ENCODE measurements at places on chromosomes 4 and X.

- DNase-seq = no peak
Measured at GRCh38 chr4:186760576-186760975, 36.9 kb upstream of the FAT1 start.

GRCh38 chrX:23752740-23753415 is 9.8 kb upstream of the ACOT9 start:
- DNase-seq = no peak

DNA sequence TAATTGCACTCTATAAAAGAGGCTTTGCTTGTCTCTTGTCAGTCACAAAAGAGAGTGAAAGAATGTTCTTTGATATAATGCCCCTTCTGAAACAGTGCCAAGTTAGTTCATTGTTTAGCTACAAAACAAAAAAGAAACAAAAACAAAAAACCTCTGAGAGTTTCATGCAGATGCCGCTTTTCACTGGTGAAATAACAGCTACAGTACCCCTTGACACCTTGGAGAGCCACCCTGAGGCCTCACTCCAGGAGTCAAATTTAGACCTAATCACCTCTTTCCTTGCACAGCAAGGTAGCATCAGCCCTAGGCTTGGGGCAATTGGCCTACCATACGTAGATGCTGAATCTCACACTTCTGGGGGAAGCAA is 185.2 kb downstream of the UNC5C start:
- DNase-seq = no peak

- no peak for DNase-seq
Measured at GRCh38 chr4:56240554-56241174, 146.6 kb downstream of the AASDH start.

DNA sequence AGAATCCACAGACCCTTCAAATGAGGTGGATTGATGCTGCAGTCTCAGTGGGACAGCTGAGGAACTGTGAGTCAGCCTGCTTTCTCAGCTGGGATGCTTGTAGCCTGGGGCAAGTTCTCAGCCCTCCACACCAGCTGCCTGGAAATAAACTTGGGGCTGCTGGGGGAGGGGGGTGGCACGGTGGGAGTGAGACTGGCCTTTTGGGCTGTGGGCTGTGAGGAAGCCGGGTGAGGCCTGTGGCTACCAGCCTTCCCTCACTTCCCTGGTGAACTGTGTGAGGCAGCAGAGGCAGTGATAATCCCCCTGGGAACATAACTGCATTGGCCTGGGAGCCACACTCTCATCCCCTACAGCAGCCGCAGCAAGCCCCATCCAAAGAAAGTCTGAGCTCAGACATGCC is 114.5 kb upstream of the GUCY1A1 start:
- no peak for DNase-seq

DNA sequence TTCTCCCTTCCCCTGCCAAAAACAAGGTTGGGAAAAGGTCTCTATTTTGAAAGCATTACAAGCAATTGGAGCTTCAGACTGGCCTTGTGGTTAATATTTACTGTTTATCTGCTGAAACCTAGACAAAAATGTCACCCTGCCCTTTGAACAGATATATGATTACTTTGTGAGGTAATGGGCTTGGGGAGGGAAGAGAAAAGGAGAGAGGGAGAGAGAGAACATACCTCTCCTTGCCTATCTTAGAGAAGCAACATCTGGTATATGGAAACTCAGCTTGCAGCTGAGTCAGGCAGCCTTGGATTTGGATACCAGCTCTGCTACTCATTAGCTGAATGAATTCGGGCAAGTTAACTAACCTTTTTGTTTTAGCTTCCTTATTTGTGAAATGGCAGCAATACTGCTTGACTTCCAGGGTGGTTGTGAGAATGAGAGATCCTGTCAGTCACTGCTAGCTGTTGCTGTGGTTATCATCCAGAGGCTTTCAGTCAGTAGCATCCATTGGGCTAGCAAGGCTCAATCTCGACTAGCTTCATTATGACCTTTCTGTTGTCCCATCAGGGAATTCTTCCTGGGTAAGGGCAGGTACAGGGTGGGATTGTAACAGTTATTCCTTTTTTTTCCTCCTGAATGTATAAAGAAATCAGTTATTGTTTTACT is 41.1 kb downstream of the ZFX start:
- no peak for DNase-seq

DNA sequence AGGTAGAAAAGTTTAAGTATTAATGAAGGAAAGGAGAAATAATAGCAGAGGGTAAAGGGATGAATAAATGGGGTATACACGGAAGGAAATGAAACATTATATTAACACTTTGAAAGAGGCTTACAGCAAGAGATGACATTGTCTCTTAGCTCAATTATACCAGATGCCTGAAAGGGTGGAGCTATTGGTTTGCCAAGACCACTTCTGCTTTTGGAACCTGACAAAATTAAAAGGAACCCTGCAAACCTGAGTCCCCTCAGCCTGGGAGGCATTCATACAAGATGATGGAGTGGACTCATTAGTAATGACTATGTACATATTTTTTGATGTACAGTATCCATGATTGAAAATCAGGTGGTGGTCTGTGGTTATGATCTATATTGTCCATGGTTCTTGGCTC is 45.1 kb upstream of the HPF1 start:
- DNase-seq = no peak

GRCh38 chr4:102563000-102563399 is 61.8 kb downstream of the NFKB1 start:
- no peak for DNase-seq

DNA sequence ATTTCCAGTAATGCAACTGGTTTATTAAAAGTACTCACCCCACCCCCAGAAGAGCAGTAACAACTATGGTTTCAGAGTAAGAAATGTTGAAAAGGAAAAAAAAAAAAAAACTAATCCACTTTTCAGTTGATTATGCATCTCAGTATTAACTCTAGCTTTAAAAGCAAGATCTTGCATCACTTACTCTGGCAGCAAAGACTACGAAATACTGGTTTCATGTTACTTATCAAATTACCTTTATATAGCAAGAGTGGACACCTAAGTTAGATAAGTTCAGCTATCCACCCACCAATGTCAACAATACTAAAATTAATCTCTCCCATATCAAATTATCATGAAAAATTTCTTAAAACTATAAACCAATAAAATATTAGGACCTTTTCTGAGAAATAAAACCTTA is 105.0 kb downstream of the ABCB7 start:
- no peak for DNase-seq

- no peak for DNase-seq
Measured at GRCh38 chrX:122238801-122239200, 945.3 kb upstream of the GRIA3 start.

DNA sequence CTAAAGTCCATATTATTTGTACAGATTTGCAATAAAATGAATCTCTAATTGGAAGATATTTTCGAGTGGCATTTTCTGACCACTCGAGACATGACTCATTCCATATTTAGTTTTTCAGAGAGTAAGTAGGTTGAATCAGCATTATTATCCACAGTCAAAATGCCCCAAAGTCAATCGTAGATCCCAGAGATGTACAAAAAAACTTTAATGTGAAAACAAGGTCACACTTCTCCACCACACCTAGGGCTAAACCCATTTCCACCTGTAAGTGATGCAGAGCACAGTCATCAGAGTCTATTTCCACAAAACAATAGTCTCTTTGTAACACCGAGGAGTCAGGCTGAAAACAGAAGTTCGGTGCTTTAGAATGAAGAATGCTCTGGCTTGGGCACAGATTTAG is 117.1 kb upstream of the TENM3 start:
- no peak for DNase-seq

DNA sequence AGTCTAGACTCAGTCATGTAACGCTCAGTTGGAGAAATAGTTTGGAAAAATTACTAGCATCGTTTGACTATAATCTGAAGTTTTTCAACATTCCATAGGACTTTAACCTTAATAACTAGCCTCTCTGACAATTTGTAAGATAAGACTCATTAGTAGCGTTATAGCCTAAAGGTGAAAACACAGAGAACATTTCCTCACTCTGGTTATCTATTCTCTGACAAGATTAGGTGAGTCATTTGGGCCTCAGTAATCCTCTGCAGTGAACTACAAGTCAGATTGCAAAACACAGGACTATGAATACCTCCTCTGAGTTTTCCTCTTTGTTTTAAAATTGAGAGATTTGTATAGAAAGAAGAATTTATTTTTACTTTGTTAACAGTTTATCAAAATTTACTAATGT is 31.8 kb upstream of the PDLIM5 start:
- no peak for DNase-seq

DNA sequence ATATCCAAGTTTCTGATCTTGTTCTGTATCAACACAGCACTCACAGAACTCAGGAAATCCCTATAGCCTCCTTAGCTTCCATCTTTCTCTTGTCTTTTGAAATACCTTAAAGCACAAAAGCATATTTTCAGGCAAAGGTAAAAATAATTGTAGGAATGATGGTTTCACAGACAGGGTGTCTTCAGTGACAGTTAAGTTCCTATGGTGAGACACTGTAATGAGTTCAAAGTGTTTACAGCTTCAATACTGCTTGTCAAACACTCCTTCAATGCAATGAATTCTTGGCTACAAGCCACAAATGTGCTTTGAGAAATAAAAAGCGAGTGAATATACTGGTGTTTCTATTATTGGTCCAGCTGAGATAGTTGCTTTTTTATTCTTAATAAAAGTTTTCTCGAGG is 466.0 kb downstream of the DMD start:
- DNase-seq = no peak

- DNase-seq = no peak
Measured at GRCh38 chr4:168398589-168398988, 80.0 kb upstream of the DDX60 start.

- no peak for DNase-seq
Measured at GRCh38 chr4:7324651-7325121, 110.0 kb downstream of the PSAPL1 start.

DNA sequence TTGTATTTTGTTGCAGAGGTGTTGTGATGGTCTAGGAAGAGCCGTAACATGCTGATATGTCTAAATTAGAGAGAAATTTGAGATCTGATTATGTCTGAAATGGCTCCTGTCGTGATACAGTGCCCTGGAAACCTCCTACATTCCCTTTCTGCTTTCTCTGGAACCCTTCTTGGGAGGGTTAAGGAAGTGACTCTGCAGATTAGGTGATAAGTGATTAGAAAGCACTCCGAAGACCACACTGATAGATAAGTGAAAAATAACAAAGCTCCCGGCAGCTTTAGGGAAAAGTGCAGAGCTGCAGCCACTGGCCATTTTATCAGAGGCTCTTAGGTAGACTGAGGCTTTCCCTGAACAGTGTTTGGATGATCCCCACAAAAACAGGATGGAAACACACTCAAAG is 110.6 kb downstream of the MGST2 start:
- no peak for DNase-seq

GRCh38 chrX:6131287-6131686 is 97.4 kb downstream of the NLGN4X start:
- DNase-seq = no peak

- DNase-seq = no peak
Measured at GRCh38 chr4:173280998-173281397, 53.2 kb downstream of the HMGB2 start.

- no peak for DNase-seq
Measured at GRCh38 chr4:108272561-108272960, 103.8 kb upstream of the LEF1 start.

DNA sequence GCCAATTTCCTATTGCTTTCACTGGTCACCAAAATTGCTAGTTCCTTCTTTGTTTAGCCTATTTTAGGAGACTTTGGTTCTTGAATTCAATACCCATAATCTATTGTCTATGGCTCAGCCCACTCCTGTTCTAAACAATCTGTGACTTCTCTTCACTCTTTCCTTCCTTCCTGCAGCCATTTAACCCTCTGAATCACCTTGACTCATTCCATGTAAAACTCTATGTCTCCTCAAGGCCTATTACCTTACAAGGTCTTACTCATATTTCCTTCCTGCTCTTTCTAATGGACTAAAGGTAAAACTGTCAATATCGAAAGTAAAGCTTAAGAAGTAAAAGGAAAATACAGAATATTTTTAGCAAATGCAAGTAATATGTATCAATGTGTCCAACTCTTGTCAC is 301.6 kb downstream of the ARHGAP24 start:
- DNase-seq = no peak
